ENCODE measurements at places on chromosomes 1 and 21. TPM values are rescaled to one million over a fixed set of nuclear protein-coding genes. Genes with fewer than 3 reads are reported as not detected.
A peak's percentile ranks its signal among the peaks of the same experiment; 100 is the strongest.

Gene AKT3
- total RNA-seq, result 15.2 TPM

Gene CELSR2
- 43.5 TPM for total RNA-seq

Gene LYPLAL1
- total RNA-seq, result 16.8 TPM

Gene PROK1
- total RNA-seq, result not detected

Gene DPT
- 5.1 TPM for total RNA-seq

Gene SYNC
- 12.4 TPM for total RNA-seq

Gene AIRE
- not detected for total RNA-seq

Gene TCP10L
- 5.6 TPM for total RNA-seq

Gene HEATR1
- total RNA-seq, result 38.9 TPM

Gene F11R
- 84.9 TPM for total RNA-seq

Gene APP
- 159 TPM for total RNA-seq

Gene HNRNPU
- total RNA-seq, result 176 TPM

Gene AQP10
- total RNA-seq, result not detected

Gene PYHIN1
- total RNA-seq, result 1.7 TPM

Gene VPS13D
- total RNA-seq, result 103 TPM

Gene WNT9A
- 5.9 TPM for total RNA-seq

- H3K4me3 ChIP-seq, result no peak overlapping the region
- no peak for DNase-seq
- no peaks in the 10 kb centered on the region for H3K4me1 ChIP-seq
- H3K27ac ChIP-seq, result no peak overlapping the region
Measured at GRCh38 chr1:174051956-174052355, 29.8 kb upstream of the RC3H1 start.

DNA sequence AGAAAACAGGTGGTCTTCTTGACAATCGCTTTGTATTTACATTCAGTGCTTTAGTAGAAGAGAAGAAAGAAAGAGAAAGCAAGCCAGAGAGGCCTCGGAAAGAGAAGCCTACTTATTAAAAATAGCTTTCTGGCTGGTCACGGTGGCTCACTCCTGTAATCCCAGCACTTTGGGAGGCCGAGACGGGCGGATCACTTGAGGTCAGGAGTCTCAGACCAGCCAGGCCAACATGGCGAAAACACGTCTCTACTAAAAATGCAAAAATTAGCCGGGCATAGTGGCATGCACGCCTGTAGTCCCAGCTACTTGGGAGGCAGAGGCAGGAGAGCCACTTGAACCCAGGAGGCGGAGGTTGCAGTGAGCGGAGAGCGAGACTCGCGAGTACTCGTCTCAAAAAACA lies 1.8 kb upstream of the SLC19A2 start:
- H3K27me3 ChIP-seq, result no peaks in the 10 kb centered on the region
- H3K4me1 ChIP-seq, result peaks cover 16% of the 10 kb centered on the region

- H3K27me3 ChIP-seq, result no peaks in the 10 kb centered on the region
- no peaks in the 10 kb centered on the region for H3K36me3 ChIP-seq
- H3K27ac ChIP-seq, result no peak overlapping the region
- H3K4me3 ChIP-seq, result no peak overlapping the region
Measured at GRCh38 chr1:87404296-87404695, 75.6 kb downstream of the LMO4 start.

- no peak for DNase-seq
- no peaks in the 10 kb centered on the region for H3K36me3 ChIP-seq
- H3K4me3 ChIP-seq, result peak overlapping the region; percentile 52
- no peaks in the 10 kb centered on the region for H3K27me3 ChIP-seq
Measured at GRCh38 chr1:20342294-20343148, 51.8 kb downstream of the VWA5B1 start.

- H3K27ac ChIP-seq, result no peak overlapping the region
- no peak for DNase-seq
- no peaks in the 10 kb centered on the region for H3K36me3 ChIP-seq
- H3K27me3 ChIP-seq, result no peaks in the 10 kb centered on the region
- no peak overlapping the region for H3K4me3 ChIP-seq
Measured at GRCh38 chr1:46519209-46519608, 29.6 kb downstream of the DMBX1 start.

GRCh38 chr1:8396786-8397406 lies 79.0 kb downstream of the SLC45A1 start:
- no peaks in the 10 kb centered on the region for H3K27me3 ChIP-seq
- peaks cover 62% of the 10 kb centered on the region for H3K4me1 ChIP-seq
- DNase-seq, result no peak
- no peak overlapping the region for H3K4me3 ChIP-seq

DNA sequence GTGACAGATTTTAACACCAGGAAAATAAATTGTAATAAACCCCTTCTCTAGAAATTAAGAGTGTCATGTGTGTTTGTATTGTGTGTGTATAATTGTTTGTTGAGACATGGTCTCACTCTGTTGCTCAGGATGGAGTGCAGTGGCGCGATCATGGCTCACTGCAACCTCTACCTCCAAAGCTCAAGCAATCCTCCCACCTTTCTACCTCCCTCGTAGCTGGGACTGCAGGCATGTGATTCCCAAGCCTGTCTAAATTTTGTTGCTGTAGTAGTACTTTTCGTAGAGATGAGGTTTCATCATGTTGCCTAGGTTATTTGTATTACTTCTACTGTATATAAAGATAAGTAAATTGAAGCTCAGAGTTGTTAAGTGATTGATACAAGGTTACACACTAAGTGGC lies 68.5 kb upstream of the RAVER2 start:
- H3K4me1 ChIP-seq, result no peaks in the 10 kb centered on the region
- no peak overlapping the region for H3K4me3 ChIP-seq
- no peak overlapping the region for H3K27ac ChIP-seq
- no peaks in the 10 kb centered on the region for H3K27me3 ChIP-seq
- H3K36me3 ChIP-seq, result peaks cover 84% of the 10 kb centered on the region

GRCh38 chr1:205950826-205951549 lies 7.7 kb upstream of the SLC26A9 start:
- H3K4me1 ChIP-seq, result peaks cover 18% of the 10 kb centered on the region
- no peak overlapping the region for H3K4me3 ChIP-seq
- H3K27me3 ChIP-seq, result no peaks in the 10 kb centered on the region

- H3K27ac ChIP-seq, result peak overlapping the region; percentile 82
- H3K36me3 ChIP-seq, result no peaks in the 10 kb centered on the region
- no peak for DNase-seq
- H3K4me1 ChIP-seq, result peaks cover 58% of the 10 kb centered on the region
Measured at GRCh38 chr1:201275253-201275666, 8.0 kb upstream of the PKP1 start.

- H3K4me1 ChIP-seq, result no peaks in the 10 kb centered on the region
- no peaks in the 10 kb centered on the region for H3K27me3 ChIP-seq
- no peak overlapping the region for H3K27ac ChIP-seq
- no peak overlapping the region for H3K4me3 ChIP-seq
Measured at GRCh38 chr1:221558396-221558795, 183.5 kb downstream of the DUSP10 start.

GRCh38 chr1:167251472-167251871 lies 30.8 kb downstream of the POU2F1 start:
- H3K4me1 ChIP-seq, result no peaks in the 10 kb centered on the region
- no peaks in the 10 kb centered on the region for H3K36me3 ChIP-seq
- no peak for DNase-seq

GRCh38 chr1:104932949-104933679 lies 1183.4 kb downstream of the AMY1C start:
- no peaks in the 10 kb centered on the region for H3K4me1 ChIP-seq
- no peaks in the 10 kb centered on the region for H3K36me3 ChIP-seq
- H3K27ac ChIP-seq, result no peak overlapping the region
- no peaks in the 10 kb centered on the region for H3K27me3 ChIP-seq
- no peak overlapping the region for H3K4me3 ChIP-seq
- DNase-seq, result no peak

GRCh38 chr1:231668826-231669225 lies 42.2 kb downstream of the DISC1 start:
- no peak for DNase-seq
- H3K4me1 ChIP-seq, result no peaks in the 10 kb centered on the region
- no peak overlapping the region for H3K4me3 ChIP-seq

DNA sequence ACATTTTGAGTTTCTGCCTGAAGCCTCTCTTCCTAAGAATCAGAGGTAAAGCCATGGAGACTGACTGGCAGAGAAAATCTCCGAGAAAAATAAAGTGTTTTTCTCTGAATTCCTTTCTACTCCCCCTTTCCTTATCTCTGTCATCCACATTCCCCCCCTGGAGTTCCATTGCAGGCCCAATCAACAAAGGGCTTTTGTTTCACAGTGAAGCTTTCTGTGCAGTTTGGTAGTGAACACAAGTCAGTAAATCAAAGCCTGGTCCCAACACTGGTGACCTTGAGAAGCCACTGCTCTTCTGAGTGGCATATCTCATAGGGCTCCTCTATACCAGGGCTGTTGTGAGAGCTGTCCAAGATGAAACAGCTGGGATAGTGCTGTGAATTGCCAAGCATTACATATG lies 228.4 kb downstream of the SEC16B start:
- H3K27ac ChIP-seq, result no peak overlapping the region
- no peak for DNase-seq
- no peak overlapping the region for H3K4me3 ChIP-seq
- no peaks in the 10 kb centered on the region for H3K36me3 ChIP-seq
- no peaks in the 10 kb centered on the region for H3K27me3 ChIP-seq

- H3K4me1 ChIP-seq, result peaks cover 89% of the 10 kb centered on the region
- H3K27ac ChIP-seq, result peak overlapping the region; percentile 99
- H3K27me3 ChIP-seq, result no peaks in the 10 kb centered on the region
- no peaks in the 10 kb centered on the region for H3K36me3 ChIP-seq
- peak overlapping the region; percentile 72 for H3K4me3 ChIP-seq
- peak; percentile 58 for DNase-seq
Measured at GRCh38 chr1:150561974-150562445, 12.8 kb downstream of the ADAMTSL4 start.

DNA sequence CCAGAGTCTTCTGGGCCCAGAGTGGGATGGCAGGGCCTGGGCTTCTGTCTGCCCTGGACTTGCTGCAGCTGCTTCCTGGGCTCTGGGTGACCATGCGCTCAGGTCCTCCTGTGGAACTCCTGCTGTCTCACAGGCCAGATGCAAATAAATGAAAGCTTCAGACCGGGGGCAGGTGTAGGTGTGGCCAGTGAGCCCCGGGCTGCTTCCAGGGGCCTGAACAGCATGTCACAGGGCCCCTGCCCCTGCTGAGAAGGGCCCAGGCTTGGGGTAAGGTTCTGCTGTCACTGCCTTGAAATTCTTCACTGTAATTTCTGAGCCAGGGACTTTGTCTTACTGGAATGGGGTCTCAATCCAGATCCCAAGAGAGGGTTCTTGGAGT lies 2.5 kb upstream of the PKNOX1 start:
- DNase-seq, result no peak
- no peak overlapping the region for H3K27ac ChIP-seq
- H3K27me3 ChIP-seq, result no peaks in the 10 kb centered on the region
- H3K36me3 ChIP-seq, result no peaks in the 10 kb centered on the region
- H3K4me3 ChIP-seq, result no peak overlapping the region

GRCh38 chr1:160522622-160523345 lies at the start of gene SLAMF6:
SLAMF6 (minus strand) TSS chr1:160523255; CDS start chr1:160523192, 63 bp downstream.
- H3K36me3 ChIP-seq, result no peaks in the 10 kb centered on the region
- no peak within 1 kb of the TSS for H3K4me3 ChIP-seq
- no peak within 1 kb of the TSS for H3K27ac ChIP-seq
- DNase-seq, result no peak

GRCh38 chr1:181324797-181325616 lies 158.3 kb upstream of the CACNA1E start:
- DNase-seq, result no peak
- H3K4me3 ChIP-seq, result no peak overlapping the region
- no peaks in the 10 kb centered on the region for H3K27me3 ChIP-seq
- no peaks in the 10 kb centered on the region for H3K36me3 ChIP-seq

DNA sequence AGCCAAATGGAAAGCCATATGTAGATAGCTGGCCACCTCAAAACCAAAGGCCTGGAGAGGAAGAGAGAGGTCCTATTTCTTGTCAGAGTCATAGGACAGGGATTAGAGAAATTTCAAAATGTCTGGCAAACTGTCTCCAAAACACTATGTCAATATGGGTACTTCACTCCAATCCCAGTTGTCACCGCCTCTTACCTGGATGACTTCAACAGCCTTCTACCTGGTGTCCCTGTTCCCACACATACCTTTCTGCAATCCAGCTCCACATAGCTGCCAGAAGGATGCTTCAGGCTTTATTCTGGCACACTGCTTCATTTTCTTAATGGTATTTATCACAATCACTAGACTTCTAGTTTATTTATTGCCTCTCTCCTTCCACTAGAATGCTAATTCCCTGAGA lies 14.5 kb downstream of the PTGER3 start:
- no peaks in the 10 kb centered on the region for H3K4me1 ChIP-seq
- H3K27me3 ChIP-seq, result no peaks in the 10 kb centered on the region
- no peaks in the 10 kb centered on the region for H3K36me3 ChIP-seq
- H3K4me3 ChIP-seq, result no peak overlapping the region
- no peak for DNase-seq

- no peaks in the 10 kb centered on the region for H3K36me3 ChIP-seq
- H3K4me3 ChIP-seq, result no peak overlapping the region
- H3K27ac ChIP-seq, result peak overlapping the region; percentile 34
- no peaks in the 10 kb centered on the region for H3K27me3 ChIP-seq
Measured at GRCh38 chr1:19402031-19402813, 83.1 kb downstream of the CAPZB start.

DNA sequence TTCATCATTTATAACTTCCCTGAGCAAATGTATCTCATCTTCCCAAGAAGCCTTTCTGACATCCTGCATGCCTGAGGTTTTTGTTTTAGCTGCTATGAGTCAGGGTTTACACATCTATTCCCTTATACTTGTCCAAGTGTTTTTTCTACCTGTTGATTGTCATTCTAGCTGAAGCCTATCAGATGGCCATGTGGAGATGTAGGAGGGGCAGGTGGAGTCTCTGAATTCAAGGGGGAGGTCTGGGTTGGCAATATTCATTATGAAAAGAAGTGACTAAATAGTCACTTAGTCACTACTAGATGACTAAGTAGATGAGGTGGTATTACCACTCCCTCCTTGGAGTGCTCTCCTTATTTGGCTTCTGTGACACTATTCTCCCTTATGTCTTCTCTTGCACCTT lies 52.4 kb downstream of the XCL1 start:
- no peak overlapping the region for H3K4me3 ChIP-seq
- no peak overlapping the region for H3K27ac ChIP-seq
- no peaks in the 10 kb centered on the region for H3K27me3 ChIP-seq
- no peaks in the 10 kb centered on the region for H3K36me3 ChIP-seq
- H3K4me1 ChIP-seq, result no peaks in the 10 kb centered on the region

- H3K4me1 ChIP-seq, result no peaks in the 10 kb centered on the region
- no peaks in the 10 kb centered on the region for H3K36me3 ChIP-seq
- H3K4me3 ChIP-seq, result no peak overlapping the region
- H3K27ac ChIP-seq, result no peak overlapping the region
- H3K27me3 ChIP-seq, result peaks cover 53% of the 10 kb centered on the region
- DNase-seq, result no peak
Measured at GRCh38 chr1:44503625-44504024, 98.6 kb downstream of the RNF220 start.

- no peaks in the 10 kb centered on the region for H3K36me3 ChIP-seq
- peaks cover 6% of the 10 kb centered on the region for H3K4me1 ChIP-seq
- no peak for DNase-seq
Measured at GRCh38 chr1:245874942-245875580, 632.0 kb downstream of the SMYD3 start.

DNA sequence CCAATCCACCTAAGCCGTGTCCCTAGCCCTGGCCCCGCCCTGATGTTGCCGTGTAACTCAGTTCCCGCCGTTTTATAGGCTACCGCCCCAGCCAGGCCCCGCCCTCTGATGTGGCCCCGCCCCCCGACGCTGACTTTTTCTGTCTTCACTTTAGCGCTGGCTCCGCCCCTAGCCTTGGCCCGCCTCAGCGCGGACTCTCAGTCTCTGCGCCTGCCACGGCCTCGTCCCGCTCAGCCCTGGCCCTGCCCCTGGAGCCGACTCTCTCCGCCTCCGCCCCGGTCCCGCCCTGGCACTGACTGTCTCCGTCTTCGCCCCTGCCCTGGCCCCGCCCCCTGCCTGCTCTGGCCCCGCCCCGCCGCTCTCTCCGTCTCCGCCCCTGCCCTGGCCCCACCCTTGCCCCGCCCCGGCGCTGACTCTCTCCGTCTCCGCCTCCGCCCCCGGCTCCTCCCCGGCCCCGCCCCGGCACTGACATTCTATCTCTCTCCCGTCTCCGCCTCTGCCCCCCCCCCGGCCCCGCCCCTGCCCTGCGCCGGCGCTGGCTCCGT lies 5.2 kb downstream of the MATN1 start:
- H3K4me3 ChIP-seq, result peak overlapping the region; percentile 76
- H3K27ac ChIP-seq, result peak overlapping the region; percentile 93
- peaks cover 7% of the 10 kb centered on the region for H3K36me3 ChIP-seq
- no peaks in the 10 kb centered on the region for H3K27me3 ChIP-seq
